ENCODE measurements at places on chromosomes 2 and 18.

DNA sequence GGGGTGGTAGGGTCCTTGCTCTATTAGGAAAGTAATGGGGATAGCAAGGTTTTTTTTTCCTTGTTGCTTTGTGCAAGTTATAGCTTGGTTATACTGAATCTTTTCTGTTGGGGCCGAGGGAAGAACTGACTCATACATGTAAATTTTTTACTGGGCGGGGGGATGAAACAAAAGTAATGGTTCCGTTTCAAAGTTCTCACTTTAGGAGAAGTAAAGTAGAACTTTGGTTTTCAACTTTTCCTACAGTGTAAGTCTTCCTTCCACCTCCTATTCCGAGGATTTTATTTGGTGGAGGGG, 1.1 kb downstream of the AFTPH start:
- DNase-seq = no peak

GRCh38 chr18:58993260-58993659, 128.6 kb downstream of the ZNF532 start:
- no peak for DNase-seq

DNA sequence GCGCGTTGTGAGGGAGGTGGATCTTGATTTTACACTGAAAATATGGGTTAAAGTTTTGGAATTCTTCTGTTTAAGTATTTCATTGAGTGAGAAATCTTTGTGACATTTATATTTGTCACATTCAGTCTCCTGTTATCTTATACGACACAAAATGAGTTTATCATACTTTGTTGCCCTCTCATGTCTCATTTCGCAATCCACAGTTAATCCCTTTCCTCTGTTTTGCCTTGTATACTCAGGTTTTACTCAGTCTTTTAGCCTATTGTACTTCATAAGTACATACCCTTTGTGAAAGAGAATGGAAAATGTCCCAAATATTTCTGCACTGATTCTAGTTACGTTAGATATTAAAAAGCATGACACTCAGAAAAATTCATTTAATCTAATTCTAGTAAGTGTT, 142.7 kb downstream of the ATP9B start:
- no peak for DNase-seq

GRCh38 chr2:103284750-103285149, 522.9 kb downstream of the TMEM182 start:
- peak; percentile 32 for DNase-seq

DNA sequence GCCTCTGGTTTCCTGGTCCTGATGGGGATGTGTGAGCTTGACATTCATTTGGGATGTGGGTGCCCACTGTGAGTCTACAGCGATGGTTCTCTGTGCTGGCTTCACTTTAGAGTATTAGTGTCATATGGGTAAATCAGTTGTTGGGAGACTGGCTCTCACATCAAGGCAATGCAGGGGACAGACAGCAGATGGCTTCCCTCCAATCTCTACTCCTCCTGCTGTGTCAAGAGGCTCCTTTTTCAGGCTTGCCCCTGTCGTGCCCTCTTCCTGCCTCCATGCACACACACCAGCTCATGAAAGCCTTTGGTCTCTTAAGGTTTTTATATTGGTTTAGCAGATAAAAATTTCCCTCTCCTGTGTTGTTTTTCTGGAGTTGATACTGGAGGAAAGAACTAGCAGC, 315.6 kb downstream of the RDH14 start:
- DNase-seq = peak; percentile 14

GRCh38 chr2:48725696-48726494, 29.6 kb downstream of the LHCGR start:
- no peak for DNase-seq

GRCh38 chr18:23567671-23568070, 18.6 kb downstream of the NPC1 start:
- no peak for DNase-seq

GRCh38 chr2:108626995-108627394, 92.3 kb upstream of the RANBP2 start:
- DNase-seq = no peak

GRCh38 chr2:158120664-158121641, 19.3 kb downstream of the UPP2 start:
- no peak for DNase-seq

- DNase-seq = peak; percentile 30
Measured at GRCh38 chr2:109396202-109397180, 217.3 kb downstream of the SEPTIN10 start.

DNA sequence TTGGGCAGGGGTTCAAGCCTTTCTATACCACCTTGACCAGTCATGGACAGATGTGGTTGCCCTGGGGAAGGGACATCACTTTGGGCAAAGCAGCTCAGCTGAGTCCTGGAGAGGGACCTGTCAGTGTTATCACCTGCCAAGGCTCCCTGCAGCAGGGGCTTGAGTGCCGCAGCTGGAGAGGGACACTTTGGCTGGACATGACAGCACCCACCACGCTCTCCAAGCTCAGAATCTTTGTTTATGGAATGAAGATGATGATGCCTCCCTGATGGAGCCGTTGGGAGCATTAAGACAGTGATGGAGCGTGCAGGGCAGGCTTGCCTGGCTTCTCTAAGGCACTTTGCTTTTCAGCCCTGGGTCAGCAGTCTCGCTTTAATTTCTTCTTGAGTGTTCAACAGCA, 4.3 kb upstream of the TFCP2L1 start:
- DNase-seq = no peak

DNA sequence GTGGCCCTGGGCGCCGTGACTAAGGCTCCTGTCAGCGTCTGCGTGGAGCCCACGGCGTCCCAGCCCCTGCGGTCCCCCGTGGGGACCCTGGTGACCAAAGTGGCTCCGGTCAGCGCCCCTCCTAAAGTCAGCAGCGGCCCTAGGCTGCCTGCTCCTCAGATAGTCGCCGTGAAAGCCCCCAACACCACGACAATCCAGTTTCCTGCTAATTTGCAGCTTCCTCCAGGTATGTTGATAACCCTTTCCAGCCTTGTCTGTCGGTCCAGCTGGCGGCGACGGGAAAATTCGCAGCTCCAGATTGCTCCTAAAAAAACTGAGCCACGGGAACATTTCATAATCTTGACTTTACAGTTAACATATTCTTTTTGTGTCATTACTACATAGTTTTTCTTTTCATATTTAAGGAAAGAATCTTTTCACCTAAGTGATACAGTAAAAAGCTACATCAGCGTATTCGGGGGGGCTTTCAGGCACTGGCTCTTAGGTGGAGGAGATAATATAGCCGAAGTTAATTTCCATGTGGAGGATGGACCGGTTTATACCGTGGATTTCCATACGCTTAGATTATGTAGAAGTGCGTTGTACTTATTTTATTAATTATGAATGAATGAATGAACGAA, 916 bp downstream of the TAF4B start:
- DNase-seq = no peak

GRCh38 chr2:74471332-74472065, 981 bp downstream of the MRPL53 start:
- DNase-seq = no peak

- no peak for DNase-seq
Measured at GRCh38 chr2:200077210-200077650, 121.8 kb downstream of the MAIP1 start.

DNA sequence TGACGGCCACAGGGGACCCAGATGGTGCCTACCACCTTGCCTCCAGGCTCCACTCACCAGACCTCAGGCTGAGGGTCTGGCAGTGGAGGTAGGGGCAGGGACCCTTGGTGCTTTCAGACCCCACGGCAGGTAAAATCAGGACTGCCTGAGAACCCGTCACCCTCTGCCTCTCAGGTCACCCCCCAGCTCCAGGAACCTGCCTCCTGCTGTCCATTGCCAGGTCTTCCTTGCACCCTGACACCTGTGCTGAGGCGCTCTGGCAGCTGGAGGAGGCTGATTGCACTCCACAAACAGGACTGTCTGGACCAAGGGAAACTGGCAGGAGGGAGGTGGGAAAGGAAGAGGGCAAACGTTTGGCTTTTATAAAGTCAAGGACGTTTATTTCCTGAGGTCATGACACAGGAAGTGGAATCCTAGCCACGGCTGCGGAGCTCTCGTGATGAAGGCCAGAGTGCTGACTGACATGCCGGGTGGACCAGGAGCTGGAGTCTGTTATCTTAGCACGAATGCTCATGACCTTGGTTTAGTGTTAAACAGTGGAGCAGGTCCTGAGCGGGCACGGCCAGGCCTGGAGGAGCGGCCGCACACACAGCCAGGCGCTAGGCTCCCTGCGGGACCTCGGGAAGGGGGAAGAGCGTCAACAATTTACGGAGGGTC, 40.5 kb downstream of the ANO7 start:
- no peak for DNase-seq

DNA sequence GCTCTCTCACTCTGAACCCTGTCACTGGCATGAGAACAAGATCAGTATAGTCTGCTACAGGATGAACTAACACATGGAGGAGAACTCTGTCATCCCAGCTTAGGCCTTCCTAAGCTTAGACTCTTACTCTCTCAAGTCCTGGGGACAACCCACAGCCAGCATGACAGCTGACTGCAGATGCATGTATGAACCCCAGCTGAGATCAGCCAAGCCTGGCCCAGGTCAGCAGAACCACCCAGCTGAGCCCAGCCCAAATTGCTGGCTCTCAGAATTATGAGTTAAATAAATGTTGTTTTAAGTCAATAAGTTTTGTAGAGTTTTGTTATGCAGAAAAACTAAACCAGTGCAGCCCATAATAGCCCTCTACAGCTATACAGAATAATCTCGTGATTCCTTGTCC, 287.3 kb downstream of the TNS1 start:
- DNase-seq = no peak

DNA sequence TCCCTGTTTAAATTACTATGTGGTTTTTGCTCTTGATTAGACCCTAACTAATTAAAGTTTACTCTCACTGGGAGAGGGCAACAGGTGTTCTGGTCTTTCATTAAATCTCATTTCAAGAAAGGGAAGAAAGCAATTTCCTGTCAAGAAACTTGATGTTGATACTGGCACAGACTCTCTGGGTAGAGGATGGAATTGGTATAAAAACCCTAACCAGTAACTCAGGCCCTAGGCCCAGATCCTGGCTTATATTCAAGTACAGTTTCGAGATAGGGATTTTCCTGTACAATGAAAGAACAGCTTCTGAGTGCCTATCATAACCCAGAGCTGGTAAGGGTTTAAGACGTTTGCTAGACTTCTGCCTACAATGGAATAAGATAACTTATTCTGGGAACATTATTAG, 61.6 kb upstream of the ACYP2 start:
- no peak for DNase-seq

DNA sequence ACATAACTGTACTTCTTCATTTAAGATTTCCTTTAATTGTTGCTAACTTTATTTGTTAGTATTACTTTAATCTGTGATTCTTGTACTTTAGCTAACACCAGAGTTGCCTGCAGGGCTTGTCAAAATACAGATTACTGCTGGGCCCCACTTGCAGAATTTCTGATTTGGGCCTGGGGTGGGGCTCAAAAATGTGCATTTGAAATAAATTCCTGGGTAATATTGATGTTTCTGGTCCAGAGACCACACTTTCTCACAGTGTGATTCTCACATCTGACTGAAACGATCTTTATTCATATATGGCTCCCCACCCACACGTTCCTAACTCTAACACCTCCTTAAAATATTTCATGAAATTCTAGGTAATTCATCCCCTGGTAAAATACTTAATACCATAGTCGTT, 452.6 kb upstream of the ACVR2A start:
- DNase-seq = no peak

GRCh38 chr2:100504542-100504941, 34.3 kb downstream of the NMS start:
- DNase-seq = no peak

- DNase-seq = no peak
Measured at GRCh38 chr2:37625796-37626571, 45.5 kb downstream of the CDC42EP3 start.

DNA sequence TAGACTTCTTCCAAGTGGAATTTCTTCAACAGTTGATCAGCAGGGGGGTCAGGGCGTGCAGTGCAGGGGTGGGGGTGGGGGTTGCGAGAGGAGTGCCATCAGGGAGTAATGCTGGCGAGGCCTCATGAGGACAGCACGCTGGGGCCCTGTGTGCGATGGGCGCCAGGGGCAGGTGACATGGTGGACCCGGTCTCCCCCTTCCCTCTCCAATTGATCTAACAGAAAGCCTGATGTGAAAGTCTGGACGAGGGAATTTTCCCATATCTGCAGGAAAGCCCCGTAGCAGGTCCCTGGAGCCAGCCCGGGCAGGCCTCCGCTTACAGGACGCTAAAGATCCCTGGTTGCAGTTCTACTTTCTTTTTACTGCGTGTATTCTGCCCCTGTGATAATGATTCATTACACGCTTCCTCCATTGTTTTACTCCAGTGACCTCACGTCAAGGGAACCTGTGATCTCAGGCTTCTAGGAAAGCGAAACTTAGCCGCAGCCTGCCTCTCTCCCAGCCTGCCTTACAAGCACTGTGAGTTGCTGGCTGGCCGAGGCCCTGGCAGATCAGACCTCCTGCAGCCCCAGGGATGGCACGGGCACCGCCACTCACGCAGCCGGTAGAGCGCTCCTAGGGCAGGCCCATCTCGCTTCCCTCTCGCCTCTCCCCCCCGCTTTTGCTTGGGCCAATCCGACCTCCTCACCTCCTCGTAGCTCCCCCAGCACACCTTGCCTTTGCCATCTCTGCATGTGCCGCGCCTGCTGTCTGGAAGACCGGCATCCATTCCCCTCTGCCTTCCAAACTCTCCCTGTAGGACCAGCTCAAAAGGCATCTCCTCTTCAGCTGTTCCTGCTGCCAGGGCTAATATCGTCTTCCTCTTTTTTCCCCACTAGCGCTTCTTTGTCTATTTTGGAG, 19.2 kb downstream of the NEURL3 start:
- DNase-seq = no peak

GRCh38 chr2:24050041-24050979, 769 bp downstream of the FKBP1B start:
- DNase-seq = peak; percentile 39

GRCh38 chr2:160550048-160550447, 56.4 kb upstream of the RBMS1 start:
- DNase-seq = no peak

GRCh38 chr2:70960833-70961647, 17.4 kb upstream of the ANKRD53 start:
- peak; percentile 41 for DNase-seq

DNA sequence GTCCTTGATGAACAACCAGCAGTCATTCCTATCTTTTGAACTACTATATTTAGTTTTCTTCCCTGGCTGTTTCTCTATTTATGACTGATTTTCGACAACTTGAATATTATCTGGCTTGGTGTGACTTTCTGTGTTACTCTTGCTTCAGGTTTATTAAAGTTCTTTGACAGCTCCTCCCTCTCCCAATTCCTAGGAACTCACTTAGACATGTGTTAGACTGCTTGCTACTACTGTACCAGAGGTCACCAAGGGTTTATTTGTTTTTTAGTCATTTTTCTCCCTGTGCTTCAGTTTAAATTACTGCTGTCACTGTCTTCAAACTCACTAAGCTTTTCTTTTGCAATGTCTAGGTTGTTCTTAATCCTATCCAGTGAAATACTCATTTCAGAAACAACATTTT, 90.5 kb downstream of the TMEM131 start:
- no peak for DNase-seq

All from iPS-NIHi11 (cell line).